NCI-H1105 (cell line): ENCODE measurements at places on chromosomes 7 and 10.

- DNase-seq, result no peak
Measured at GRCh38 chr10:49761201-49761788, 828 bp downstream of the OGDHL start.

DNA sequence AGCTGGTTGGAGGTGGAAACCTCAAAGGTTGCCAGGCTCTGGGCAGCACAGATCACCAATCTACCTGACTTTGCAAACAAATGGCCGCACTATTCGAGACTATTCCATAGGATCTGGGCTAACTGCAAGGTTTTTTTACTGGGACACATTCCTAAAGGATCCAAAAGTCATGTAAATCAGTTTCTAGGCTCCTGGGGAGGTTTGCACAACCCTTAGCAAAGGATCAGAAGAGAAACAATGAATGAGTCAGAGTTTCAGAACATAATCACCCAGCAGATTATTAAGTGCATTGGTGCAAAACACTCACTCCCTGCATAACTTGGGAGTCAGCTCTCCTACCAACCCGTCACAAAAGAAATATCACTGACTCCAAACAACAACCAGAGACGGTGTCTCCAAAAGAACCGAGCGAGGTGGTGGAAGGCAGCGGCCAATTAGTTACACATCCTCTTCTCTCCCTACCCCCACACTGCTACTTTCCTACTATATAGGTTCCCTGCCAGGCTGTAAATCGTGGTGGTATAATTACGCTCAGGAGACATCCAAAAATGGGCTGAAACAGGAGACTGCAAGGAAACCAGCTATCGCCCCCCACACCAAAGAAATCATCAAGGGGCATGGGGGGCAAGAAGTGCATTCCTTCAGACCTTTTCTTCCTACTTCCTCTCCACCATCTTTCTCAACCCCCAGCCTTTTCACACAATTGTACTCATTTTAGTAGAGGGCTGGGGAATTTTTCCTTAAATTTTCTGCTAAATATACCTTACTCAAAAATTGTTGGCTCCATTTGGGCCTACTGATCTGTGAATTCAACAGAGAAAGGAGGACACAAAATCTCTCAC, 3.2 kb downstream of the UBE2H start:
- no peak for DNase-seq

- no peak for DNase-seq
Measured at GRCh38 chr10:84176836-84177474, 3.4 kb downstream of the GPR15LG start.

GRCh38 chr7:100691676-100692577, 2.1 kb downstream of the GIGYF1 start:
- peak; percentile 68 for DNase-seq

DNA sequence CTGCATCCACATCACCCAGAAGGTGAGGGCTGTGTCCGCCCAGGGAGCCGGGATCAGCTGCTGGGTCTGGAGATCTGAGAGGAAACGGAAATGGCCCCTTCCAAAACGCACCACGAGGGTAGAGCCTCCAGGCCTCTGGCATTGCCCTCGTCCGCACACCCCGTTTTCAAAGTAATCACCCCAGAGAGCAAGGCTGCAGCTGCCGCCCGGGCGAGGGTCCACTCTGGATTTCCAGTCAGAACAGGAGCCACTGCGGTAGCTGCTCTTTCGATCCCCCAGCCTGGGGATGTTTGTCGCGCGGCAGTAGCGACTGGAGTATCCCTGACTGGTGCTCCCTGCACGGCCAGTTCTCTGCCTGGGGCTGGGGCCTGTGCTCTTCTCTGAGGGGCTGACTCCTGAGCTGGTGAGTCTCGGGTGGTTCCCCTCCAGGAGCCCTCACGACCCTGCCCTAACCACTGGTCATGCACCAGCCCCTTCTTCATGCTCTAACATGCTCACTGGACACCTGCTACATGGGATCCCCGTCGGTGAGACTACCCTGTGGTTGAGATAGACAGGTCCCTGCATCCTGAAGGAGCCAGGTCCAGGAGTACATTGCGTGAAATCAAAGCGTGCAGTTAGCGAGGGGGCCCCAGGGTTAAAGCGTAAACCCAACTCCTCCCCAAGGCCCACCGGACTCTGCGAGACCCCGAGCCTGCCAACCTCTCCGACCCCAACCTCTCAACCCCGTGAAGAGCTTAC, 99.2 kb downstream of the FOXL3 start:
- DNase-seq, result no peak

GRCh38 chr10:61543831-61544230, 90.7 kb upstream of the TMEM26 start:
- no peak for DNase-seq

GRCh38 chr7:1693419-1693990, 23.4 kb downstream of the ELFN1 start:
- DNase-seq, result peak; percentile 59

DNA sequence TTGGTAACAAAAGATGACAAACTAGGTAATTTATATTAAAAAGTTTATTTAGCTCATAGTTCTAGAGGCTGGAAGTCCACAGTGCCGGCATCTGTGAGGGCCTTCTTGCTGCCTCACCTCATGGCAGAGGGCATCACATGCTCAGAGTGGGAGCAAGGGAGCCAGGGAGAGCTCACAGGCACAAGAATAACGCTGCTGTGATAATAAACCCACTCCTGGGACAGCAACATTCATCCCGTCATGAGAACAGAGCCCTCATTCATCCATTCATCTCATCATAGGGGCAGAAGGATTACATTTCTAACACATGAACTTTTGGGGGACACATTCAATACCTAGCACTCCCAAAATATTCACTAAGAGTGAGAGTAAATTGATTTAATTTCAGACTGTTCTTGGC, 170.6 kb upstream of the AKR1E2 start:
- no peak for DNase-seq

DNA sequence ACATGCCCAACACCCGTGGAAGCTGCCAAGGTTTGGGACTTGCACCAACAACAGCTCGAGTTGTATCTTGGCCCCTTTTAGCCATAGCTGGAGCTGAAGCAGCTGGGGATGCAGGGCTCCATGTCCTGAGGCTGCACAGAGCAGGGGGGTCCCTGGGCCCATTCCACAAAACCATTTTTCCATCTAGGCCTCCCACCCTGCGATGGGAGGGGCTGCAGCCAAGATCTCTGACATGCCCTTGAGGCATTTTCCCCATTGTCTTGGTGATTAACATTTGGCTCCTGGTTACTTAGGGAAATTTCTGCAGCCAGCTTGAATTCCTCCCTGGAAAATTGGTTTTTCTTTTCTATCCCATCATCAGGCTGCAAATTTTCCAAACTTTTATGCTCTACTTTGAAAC, 637.8 kb upstream of the VSTM2A start:
- DNase-seq, result no peak

GRCh38 chr10:6576326-6576725, 3.8 kb downstream of the PRKCQ start:
- DNase-seq, result no peak

GRCh38 chr10:1739751-1740150, 2.4 kb upstream of the ADARB2 start:
- no peak for DNase-seq

GRCh38 chr7:141431140-141431479, 120.1 kb upstream of the AGK start:
- no peak for DNase-seq

GRCh38 chr10:3622845-3623621, 162.0 kb downstream of the KLF6 start:
- no peak for DNase-seq

- DNase-seq, result no peak
Measured at GRCh38 chr7:114784177-114784576, 137.7 kb upstream of the MDFIC start.

GRCh38 chr7:106600569-106601373, 60.2 kb downstream of the CCDC71L start:
- no peak for DNase-seq

- DNase-seq, result no peak
Measured at GRCh38 chr7:140416560-140416959, 12.7 kb downstream of the RAB19 start.

DNA sequence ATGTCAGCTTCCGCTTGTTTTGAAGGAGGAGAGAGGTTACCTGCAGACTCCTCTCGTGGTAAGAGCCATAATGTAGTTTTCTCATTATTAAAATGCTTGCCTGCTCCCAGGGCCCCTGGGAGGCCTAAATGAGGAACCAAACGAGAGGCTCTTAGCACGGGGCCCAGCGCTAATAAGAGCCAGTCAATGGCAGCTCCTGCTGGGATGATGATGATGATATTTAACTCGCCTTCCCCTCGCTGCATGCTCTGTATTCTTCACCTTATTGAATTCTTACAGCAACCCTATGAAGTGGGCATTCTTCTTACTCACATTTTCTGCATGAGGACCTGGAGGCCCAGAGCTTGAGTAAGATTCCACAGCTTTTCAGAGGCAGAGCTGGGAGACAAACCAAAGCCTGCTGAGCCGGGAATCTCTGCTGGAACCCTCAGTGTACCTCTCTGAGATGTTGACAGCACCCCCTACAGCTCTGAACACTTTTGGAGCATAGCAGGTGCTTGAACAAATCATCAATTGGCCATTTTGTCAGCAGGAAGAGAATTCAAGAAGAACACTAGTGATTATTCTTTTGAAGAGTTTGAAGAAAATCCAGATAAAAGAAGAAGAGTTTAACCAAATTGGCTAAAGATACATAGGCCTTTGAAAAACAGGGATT, 93.1 kb upstream of the HABP2 start:
- DNase-seq, result no peak

DNA sequence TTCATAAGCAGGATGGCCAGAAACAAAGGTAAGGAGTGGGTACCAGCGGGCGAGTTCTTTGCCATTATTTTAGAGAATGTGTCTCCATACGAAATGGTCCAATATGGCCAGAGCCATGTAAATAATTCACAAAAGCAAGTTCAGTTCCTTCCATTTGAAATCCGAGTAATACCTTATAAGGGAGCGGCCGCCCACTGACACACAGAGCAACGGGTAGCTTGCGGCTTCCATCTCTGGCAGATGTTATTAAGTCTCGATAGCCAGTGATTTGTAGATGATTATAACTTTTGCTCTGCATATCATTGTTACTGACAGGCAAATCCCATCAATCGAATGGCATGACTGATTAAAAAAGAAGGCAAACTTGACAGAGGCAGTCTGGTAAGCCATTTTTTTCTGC, 63.2 kb downstream of the GFRA1 start:
- no peak for DNase-seq

GRCh38 chr7:117009705-117010361, 56.5 kb downstream of the ST7 start:
- DNase-seq, result no peak
